Left lung (tissue), 14 donors: ENCODE measurements at places on chromosomes 13 and 19. TPM values are rescaled to one million over a fixed set of nuclear protein-coding genes. Genes with fewer than 3 reads are reported as not detected.
A peak's percentile ranks its signal among the peaks of the same experiment; 100 is the strongest.

The ONECUT3 gene
- not detected for total RNA-seq

The CEACAM16 gene
- total RNA-seq: not detected

DNA sequence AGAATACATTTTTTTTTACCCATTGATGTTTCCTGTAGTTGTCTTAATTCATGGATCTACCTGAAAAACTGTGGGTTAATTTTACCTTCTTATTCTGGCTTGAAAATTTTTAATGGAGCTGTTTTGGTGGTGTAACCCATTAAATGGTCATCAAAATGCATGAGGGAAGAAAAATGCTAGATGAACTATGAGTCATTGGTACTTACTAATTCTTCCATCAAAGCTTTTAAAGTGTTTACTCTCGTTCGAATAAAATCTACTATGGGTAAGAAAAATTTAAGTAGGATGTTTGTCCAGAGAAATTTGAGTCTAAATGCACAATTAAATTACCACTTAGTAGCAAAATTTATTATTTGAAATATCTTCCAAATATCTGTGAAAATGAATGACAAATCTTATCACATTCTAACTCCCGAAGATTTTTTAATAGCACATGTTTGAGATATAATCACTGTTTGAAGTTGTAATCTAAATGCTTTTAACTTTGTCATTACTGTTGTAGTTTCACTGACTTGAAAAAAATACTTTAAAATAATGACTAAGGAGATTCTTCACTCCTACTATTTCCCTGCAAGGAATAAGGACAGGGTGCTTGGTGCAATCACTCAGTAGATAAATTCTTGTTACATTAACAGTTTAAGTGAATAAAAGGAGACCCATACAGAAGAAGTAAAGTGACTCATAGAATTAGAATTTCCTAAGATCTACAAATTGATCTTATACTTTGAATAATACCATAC is 437.7 kb downstream of the IRS2 start:
- no peak for DNase-seq

- DNase-seq: no peak
Measured at GRCh38 chr19:4983346-4984105, 14.6 kb downstream of the KDM4B start.

- DNase-seq: no peak
Measured at GRCh38 chr19:33688171-33688992, 66.6 kb downstream of the CHST8 start.

GRCh38 chr19:5048091-5048726 is 79.3 kb downstream of the KDM4B start:
- peak; percentile 92 for DNase-seq

GRCh38 chr13:85286081-85286480 is 513.1 kb downstream of the SLITRK6 start:
- no peak for DNase-seq

DNA sequence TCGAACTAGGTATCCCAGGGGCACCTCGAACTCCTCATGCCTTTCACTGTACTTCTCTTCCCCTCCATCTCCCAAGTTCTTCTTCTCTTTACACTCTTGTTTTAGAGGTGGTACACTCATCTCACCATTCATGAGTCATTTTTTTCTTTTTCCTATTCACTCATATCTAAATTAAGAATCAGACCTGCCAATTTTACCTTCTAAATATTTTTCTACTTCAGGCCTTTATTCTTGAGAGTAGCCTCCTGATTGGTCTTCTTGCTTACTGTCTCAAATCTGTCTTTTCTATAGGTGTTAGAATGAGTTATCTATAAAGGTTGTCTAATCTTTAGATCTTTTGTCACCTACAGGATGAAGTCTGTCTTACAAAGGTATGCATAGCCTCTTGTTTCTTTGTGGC is 20.7 kb downstream of the TDRD3 start:
- no peak for DNase-seq

DNA sequence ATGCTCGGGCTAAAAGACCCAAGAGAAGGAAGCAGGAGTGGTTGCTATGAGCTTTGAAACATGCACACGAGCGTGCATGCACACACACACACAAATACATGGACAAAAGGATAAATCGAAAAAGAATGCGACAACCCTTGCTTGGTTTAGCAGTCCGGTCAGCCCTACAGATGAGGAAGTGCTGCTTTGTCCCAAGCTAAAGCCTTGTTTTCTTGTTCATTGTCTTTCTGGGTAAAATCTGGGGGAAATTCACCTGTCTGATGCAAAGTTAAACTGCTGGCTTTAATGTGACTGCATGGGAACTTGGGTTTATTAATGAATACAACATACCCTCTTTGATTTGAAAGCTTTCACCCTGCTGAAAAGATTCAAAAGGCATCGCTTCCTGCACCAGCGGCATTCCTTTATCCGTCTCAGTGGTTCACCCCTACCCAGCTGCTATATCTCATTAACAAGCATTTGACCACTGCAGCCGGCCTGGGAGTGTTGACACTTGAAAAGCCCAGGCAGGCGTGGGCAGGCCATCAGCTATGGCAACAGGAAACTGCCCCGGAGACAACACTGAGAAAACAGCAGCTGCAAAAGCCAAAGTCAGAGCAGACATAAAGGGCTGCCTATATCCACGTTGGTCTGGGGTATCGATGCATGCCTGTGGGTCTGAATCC is 301.7 kb downstream of the NDFIP2 start:
- peak; percentile 87 for DNase-seq

The C1QTNF9B gene
- total RNA-seq: not detected

GRCh38 chr19:17183858-17184321 is 31.3 kb upstream of the USE1 start:
- no peak for DNase-seq

GRCh38 chr13:25776722-25777121 is 275.1 kb downstream of the SHISA2 start:
- DNase-seq: no peak

The WTIP gene
- total RNA-seq: 19.1 TPM

DNA sequence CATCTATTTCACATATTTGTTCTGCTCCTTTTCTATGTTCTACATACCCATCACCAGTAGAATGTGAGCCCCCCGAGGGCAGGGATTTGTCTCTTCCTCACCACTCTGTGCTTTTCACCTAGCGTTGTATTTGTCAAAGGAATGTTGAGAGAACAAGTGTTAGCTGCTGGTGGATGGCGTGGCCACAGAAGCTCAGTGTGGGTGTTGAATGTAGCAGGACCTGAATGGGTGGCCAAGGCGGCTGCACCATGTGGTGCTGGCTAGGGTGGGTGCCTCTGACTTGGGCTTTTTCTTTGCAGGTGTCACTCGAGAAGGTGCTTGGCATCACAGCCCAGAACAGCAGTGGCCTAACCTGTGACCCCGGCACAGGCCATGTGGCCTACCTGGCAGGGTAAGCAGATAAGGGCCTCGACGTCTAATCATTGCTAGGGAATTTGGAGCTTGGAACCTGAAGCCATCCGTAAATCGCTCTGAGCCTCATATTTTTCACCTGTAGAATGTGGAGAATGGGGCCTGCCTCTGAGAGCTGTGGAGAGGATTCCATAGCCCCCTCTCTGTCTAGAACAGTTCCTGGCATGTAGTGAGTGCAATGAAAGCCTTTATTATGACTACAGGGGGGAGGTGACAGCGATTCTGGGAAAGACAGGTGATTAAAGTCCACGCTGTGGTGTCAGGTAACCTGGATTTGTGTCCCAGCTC is 3.9 kb downstream of the WDR62 start:
- DNase-seq: no peak

The TMEM86B gene
- 2.7 TPM for total RNA-seq

GRCh38 chr19:33226550-33227241 is 1.0 kb upstream of the SLC7A10 start:
- peak; percentile 90 for DNase-seq

GRCh38 chr13:35157143-35157755 is 215.2 kb downstream of the NBEA start:
- peak; percentile 48 for DNase-seq
